ENCODE measurements at places on chromosomes 7 and 10.
A peak's percentile ranks its signal among the peaks of the same experiment; 100 is the strongest.

DNA sequence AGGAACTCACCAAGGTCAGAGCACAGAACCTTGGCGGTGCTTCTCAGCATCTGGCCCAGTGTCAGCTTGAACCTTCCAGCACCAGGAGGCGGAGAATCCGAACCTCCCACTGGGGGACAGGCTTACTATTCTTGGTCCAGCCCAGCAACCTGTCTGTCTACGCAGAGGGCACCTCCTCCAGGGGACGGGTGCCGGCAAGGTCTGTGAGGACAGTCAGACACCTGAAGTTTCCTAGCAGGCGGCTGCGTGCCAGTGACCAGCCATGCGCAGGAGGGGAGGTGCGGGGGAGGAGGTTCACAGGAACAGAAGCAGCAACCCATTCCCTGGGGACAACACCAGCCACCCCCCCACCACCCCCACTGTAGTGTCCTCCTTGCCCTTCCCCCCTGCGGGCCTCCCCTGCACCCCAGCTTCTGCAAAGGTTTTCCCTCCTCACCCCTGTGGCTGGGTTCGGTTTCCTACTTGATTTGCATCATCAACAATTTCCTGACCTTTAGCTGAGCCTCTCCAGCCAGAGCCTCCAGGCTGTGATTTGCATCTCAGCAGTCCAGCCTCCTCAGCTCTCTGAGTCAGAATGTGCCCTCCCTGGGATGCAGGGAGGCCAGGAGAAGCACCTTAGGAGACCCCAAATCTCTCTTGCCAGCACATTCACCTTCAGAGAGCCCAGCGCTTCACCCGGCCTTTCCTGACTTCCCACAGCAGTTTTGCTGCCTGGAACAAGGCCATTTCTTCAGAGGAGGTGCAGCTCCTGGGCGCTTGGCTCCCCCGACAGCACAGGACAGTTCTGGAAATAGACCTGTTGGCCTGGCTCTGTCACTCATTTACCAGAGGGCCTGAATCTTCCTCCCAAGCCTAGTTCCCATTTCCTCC lies 107.5 kb upstream of the NPS start:
- no peak for DNase-seq

GRCh38 chr10:109920016-109920415 lies 3.3 kb downstream of the XPNPEP1 start:
- no peak for DNase-seq

- no peak for DNase-seq
These were observed 43.6 kb upstream of the TNPO3 start for GRCh38 chr7:129098409-129099084.

GRCh38 chr7:21850531-21851285 lies 95.0 kb downstream of the CDCA7L start:
- DNase-seq = no peak

- no peak for DNase-seq
These were observed 17.7 kb downstream of the RAB19 start for GRCh38 chr7:140421521-140421920.

DNA sequence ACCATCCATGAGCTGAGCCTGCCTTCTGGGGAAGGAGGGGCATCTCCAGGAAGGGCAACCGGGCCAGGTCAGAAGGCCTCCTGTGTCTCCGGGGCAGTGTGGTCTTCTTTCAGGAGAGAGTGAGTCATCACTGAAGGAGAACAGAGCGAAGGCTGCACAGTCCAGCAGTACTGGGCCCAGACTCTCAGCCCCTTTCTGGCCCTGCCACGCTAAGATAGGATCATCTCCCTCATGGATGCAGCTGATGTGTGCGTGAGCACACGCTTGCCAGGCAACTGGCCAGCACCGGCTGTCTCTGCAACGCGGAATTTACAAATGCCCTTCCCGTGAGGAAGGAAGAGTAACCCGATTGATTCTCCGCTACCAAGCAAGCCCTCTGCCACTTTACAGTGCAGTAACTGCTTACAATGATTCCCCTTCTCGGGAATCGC lies 328.2 kb downstream of the TNS3 start:
- peak; percentile 38 for DNase-seq

GRCh38 chr7:5624386-5625365 lies 156.8 kb downstream of the RNF216 start:
- no peak for DNase-seq

DNA sequence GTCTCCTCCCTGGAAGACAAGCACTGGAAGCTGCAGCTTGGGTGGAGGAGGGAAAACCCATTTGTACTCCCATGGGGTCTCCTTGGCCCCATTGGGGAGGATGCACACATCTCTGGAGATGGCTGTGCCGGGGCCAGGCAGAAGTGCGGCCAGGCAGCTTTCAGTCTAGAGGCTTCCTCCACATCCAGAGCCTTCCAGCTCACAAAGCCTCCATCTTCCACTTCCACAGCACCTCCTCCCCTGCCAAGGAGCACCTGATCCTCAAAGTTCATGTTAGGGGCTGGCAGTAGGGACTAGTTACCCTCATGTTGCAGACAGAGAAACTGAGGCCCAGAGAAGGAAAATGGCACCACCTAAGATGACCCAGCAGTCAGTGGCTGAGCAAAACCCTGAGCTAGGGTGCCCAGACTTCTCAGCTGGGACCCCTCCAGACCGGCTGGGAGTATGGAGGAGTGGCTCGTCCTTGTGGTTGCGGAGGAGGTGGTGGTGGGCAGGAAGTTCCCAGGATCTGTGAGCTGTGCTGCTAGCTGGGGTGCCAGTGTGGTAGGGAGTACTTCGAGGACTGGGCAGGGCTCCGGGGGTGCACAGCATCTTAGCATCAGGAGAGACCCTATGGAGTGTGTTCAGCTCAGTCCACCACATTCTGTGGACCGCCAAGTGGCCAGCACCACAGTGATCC lies 44.2 kb downstream of the ADCYAP1R1 start:
- no peak for DNase-seq

- no peak for DNase-seq
These were observed 3.0 kb upstream of the EBF3 start for GRCh38 chr10:129966889-129967578.

- no peak for DNase-seq
These were observed 10.5 kb downstream of the ZNF282 start for GRCh38 chr7:149205690-149206381.

GRCh38 chr10:13472359-13472758 lies 56.5 kb downstream of the BEND7 start:
- no peak for DNase-seq

DNA sequence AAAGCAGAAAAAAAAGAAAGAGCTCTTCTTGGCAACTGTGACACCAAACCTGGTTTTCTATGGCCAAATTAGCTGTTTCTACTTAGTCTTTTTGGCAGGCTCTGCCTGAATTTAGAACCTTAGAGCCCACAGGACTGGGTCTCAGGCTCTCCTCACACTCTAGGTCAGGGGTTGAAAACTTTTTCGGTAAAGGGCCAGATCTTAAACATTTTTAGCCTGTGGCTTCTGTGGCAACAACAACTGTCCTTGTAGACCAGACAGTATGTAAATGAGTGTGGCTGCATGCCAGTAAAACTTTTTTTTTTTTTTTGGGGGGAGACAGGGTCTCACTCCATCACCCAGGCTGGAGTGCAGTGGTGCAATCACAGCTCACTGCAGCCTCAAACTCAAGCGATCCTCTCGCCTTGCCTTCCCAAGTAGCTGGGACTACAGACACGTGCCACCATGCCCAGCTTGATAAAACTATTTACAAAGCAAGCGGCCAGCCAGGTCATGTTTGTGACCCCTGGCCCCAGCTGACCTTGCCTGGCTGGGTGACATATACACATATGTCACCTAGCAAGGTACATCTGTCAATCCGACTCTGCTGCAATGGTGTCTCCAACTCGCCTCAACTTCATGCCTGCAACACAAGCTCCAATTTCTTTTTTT lies 17.4 kb downstream of the KPNA7 start:
- DNase-seq = no peak

- DNase-seq = no peak
These were observed 24.6 kb upstream of the GNAT3 start for GRCh38 chr7:80536426-80536825.

GRCh38 chr7:40793132-40793531 lies 658.3 kb downstream of the SUGCT start:
- no peak for DNase-seq

- DNase-seq = no peak
These were observed 83.6 kb downstream of the ZFAND4 start for GRCh38 chr10:45589009-45589408.

DNA sequence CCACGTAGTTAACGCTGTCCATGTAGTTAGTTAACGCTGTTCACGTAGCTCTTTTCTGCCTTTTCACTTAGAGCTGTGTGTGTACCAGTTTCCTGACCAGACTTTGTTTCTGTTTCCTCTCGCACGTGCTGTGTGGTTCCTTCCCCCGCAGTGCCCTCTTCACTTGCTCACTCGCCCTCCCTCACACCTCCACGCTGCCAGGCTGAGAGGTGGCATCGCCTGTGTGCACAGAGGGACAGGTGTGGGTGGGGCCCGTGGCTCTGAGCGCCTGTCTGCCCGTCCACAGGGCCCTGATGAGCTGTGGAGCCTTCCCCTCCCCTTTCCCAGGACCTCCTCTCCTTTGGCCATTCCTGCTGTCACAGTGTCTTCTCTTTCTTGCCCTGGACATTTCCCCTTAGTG lies 30.6 kb downstream of the WDR37 start:
- DNase-seq = no peak

GRCh38 chr10:49066944-49067730 lies 48.2 kb downstream of the VSTM4 start:
- DNase-seq = no peak

- no peak for DNase-seq
These were observed 105.5 kb downstream of the WNT2 start for GRCh38 chr7:117217106-117218035.

GRCh38 chr7:44226396-44226753 lies 25.6 kb downstream of the YKT6 start:
- no peak for DNase-seq

DNA sequence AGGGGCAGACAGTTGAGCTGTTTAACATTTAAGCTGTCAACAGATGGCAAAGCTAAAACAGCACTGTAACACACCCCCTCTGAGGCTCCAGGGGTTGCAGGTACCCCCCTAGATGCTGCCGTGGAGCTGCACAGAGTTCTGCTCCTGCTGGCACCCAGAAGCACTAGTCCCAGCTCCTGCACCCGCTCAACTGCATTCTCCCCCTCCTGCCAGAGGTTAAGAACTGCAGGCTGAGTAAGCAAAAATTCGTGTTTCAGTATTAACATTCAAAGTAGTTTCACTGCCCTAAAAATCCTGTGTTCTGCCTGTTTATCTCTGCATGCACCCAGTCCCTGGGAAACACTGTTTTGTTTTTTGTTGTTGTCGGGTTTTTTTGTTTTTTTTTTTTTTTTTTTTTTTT lies 790.8 kb upstream of the KCND2 start:
- DNase-seq = no peak

DNA sequence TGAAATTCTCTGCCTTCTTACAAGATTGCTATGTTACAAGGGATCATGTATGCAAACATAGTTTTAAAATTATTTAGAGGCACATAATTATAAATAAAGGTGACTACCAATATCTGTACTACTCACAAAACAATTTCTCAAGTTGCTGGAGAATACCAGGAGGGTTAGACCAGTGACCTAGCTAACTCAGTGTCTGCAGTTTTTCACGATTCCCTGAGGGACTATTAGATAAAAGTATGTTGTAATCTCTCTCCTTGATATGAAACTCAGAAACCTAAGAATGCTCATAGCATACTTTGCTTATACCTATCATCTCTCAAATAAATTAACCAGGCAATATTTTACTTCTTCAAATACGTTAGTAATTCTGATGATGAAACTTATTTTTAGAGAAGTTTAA lies 534.0 kb upstream of the ANKRD30A start:
- DNase-seq = no peak

DNA sequence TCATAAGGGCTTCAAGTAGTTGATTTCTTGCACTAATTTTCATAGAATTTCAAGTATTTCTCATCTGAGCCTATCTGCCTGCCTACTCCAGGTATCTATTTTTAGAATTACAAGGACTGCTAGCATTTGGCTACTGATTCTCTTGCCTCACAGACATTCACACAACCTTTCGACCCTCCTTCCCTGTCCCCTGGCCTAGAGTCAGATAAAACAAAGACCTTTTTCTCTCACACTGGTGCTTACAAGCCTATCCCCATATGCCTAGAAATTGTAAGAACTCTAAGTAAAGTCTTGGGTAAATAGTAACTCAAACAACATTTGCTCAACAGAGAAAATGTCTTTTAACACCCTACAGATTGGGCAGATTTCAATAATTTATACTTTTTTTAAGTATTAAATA lies 6.3 kb downstream of the GPAM start:
- no peak for DNase-seq

GRCh38 chr10:48760983-48761382 lies 76.3 kb downstream of the WDFY4 start:
- DNase-seq = no peak

DNA sequence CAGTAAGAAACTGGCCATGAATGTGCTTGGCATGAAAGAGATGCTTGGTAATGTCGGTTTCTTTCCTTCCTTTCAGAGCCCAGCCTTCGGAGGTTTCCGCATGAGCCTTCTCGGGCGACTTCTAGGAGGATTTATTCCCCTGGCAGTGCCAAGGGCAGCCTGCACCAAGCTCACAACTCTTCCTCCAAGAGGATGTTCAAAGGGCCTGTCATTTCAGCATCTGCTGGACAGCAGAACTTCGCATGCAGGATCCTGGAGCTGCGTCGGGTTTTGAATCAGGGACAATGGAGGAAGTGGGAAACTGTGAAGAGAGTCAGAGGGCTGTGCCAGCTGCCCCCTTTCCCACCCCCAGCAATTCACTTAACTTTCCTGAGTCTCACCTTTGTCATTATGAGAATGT lies 21.3 kb downstream of the GOLGA7B start:
- DNase-seq = no peak

DNA sequence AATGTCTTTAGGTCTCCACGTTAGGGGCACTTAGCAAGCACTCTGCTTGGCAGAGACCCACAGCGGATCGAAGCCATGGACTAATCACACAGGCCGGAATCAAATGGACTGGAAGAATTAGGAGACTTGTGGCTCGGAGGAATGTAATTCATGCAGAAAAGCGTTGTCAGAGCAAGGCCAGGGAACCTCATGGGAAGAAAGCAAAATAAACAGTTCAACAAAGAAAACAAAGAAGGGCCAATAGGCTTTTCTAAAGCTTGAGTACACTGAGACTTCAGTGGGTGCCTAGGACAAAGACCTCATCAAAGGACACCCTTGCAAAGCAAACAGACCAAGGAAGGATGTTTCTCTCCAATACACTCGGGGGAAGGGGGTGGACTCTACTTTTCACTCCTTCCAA lies 171.1 kb downstream of the GLI3 start:
- no peak for DNase-seq

DNA sequence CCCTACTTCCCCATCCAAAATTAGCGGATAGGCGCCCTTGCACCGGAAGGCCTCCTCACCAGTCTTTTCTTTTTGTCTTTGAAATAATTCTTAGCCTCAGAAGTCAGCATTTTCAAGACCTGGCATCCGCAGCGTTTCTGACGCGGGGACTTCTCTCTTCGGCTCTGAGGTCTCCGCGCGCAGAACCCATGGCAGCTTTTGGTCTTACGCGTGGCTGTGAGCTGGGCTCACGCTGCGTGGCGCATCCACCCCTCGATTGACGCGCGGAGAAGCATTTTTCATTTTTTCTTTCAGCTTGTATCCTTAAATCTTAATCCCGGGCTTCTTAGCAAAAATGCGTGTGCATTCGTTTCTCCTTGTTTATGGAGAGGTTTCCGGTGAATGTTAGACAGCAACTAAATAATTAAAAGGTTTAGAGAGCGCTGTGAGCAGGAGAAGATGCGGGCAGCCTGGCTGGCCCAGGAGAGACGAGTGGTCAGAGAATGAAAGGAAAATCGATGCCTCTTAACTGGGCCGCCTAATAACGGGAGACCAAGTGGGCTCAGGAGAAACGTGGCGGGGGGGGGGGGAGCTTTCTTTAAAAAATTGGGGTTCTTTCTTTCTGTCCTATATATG lies 2.0 kb upstream of the GATA3 start:
- no peak for DNase-seq

Data from frontal cortex (tissue), 4 donors.